ENCODE measurements at places on chromosomes 2 and 18.

- no peak for DNase-seq
These were observed 170.2 kb downstream of the PRKCE start for GRCh38 chr2:45821558-45822271.

GRCh38 chr2:148653437-148653836 lies 8.9 kb downstream of the EPC2 start:
- peak; percentile 26 for DNase-seq

DNA sequence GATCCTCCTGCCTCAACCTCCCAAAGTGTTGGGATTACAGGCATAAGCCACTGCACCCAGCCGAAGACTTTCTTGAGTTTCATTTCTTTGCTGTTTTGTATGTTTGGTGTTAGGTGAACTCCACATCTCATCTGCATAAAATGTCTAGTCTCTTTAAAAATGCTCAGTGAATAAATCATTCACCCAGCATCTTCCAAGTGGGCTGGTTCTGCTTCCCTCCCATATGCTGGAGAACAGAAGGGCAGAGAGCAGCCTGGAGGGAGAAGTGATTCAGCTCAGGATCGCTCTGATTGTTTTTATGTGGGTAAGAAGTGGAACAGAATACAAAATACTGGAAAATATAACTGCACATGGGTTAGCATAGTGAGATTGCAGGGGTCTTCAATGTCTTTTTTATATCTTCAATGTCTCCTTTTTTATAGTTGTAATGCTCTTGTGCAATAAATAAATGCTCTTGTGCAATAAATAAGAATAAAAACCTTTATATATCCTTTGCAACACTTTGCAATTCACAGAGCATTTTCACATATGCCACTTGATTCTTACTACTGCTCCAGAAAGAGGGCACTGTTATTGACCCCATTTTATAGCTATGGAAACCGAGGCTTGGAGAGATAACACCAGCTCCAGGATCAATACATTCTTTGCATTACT lies 253.0 kb upstream of the NCKAP5 start:
- no peak for DNase-seq

- no peak for DNase-seq
These were observed 71.9 kb upstream of the GALNT5 start for GRCh38 chr2:157185476-157186227.

DNA sequence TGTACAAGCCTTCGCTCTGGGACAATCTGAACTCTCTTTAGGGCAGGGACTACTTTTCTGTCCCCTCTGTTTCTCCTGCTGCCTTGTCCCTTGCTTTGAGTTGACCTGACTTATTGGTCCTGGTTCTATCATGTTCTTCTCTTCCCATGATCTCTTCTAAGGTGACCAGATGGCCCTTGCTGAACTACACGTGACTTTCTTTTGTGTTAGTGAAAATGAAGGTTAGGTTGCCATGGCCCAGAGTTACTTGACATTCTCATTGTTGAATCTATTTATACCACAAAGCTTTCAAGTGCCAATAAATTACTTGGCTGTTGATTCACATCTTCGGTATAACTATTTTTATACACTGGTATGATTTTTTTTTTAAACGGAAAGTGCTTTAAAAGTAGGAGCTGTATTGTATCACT lies 24.4 kb downstream of the MRPL33 start:
- DNase-seq = no peak

GRCh38 chr2:134760385-134760784 lies 41.6 kb upstream of the TMEM163 start:
- DNase-seq = no peak

GRCh38 chr2:160076241-160076640 lies 13.8 kb upstream of the PLA2R1 start:
- DNase-seq = no peak

- no peak for DNase-seq
These were observed 76.3 kb downstream of the MDH1 start for GRCh38 chr2:63665091-63665490.

- DNase-seq = no peak
These were observed 1050.7 kb upstream of the PIK3C3 start for GRCh38 chr18:40904295-40904694.

Data from GM06990 (cell line).